ENCODE measurements at places on chromosomes 7 and 10.

GRCh38 chr7:105218939-105219770 is 169.6 kb downstream of the SRPK2 start:
- DNase-seq: no peak

GRCh38 chr7:91307467-91307866 is 43.2 kb downstream of the FZD1 start:
- DNase-seq: no peak

DNA sequence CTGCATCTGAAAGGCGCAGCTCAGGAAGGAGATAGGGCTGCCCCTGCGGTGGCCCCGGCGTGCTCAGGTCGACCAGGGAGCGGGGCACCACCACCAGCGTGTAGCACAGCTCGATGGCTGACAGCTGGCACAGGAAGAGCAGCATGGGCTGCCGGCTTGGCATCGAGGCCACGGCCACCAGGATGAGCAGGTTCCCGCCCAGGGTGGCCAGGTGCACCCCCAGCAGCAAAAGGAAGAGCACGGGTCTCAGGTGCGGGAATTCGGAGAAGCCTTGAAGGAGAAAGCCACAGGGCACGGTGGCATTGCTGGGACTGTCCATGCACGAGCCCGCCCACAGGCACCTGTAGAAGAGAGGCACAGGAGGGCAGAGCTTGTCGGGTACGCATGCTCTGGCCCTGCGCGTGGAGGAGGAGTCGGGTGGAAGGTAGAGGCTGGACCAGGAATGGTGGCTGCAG is 33.9 kb downstream of the TAS2R41 start:
- DNase-seq: no peak

- DNase-seq: no peak
Measured at GRCh38 chr10:71512312-71512711, 115.6 kb downstream of the CDH23 start.

GRCh38 chr7:116552602-116553001 is 27.8 kb downstream of the CAV1 start:
- DNase-seq: no peak

GRCh38 chr7:116261904-116262303 is 51.6 kb downstream of the TES start:
- DNase-seq: no peak

GRCh38 chr10:66931949-66932343 is 6.1 kb downstream of the LRRTM3 start:
- no peak for DNase-seq

GRCh38 chr7:144063710-144064109 is 5.9 kb upstream of the OR2A25 start:
- DNase-seq: no peak

DNA sequence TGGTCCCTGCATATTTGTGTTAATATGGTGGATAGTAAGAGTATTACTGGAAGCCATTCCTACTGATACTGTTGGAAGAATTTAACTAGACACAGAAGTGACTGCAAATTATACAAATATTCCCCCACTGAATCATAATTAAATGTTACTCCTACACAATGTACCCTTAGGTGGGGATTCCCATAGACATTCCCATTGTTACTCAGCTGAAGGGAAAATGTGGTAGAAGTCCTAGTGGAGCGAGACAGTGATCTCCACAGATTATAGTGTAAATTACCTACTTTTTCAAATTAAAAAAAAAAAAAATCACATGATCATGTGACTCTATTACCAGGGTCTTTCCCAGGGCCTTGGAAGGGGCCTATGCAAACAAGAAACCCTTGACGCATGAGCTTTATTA is 611.8 kb downstream of the LRMDA start:
- DNase-seq: no peak

- DNase-seq: no peak
Measured at GRCh38 chr10:35574924-35575352, 30.2 kb upstream of the GJD4 start.

DNA sequence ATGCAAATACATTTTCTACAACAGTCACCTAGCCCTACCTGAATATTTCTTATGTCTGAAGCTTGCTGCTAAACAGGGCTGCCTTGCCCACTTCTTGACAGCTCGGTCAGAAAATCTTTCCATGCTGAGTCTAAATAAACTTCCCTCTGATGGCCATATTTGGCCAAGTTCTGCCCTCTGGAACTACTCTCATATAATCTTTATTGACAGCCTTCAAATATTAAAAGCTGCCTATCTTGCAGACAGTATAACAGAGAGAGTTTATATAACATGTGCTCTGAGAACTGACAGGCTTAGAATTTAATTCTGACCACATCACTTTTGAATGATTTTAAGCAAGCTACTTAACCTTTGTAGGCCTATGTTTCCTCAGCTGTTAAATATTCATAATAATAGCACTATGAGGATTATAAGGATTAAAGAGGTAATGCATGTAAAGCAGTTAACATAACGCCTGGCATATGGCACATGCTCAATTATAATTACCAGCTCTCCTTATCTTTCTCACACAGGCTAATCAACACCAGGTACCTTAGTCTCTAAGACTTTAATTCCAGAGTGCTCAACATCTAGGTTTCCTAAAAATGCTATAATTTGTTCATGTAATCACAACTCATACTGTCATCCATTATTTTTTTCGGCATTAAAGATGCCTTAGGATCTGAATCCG is 334.1 kb downstream of the HPSE2 start:
- no peak for DNase-seq

- no peak for DNase-seq
Measured at GRCh38 chr7:42263971-42264370, 27.0 kb upstream of the GLI3 start.

DNA sequence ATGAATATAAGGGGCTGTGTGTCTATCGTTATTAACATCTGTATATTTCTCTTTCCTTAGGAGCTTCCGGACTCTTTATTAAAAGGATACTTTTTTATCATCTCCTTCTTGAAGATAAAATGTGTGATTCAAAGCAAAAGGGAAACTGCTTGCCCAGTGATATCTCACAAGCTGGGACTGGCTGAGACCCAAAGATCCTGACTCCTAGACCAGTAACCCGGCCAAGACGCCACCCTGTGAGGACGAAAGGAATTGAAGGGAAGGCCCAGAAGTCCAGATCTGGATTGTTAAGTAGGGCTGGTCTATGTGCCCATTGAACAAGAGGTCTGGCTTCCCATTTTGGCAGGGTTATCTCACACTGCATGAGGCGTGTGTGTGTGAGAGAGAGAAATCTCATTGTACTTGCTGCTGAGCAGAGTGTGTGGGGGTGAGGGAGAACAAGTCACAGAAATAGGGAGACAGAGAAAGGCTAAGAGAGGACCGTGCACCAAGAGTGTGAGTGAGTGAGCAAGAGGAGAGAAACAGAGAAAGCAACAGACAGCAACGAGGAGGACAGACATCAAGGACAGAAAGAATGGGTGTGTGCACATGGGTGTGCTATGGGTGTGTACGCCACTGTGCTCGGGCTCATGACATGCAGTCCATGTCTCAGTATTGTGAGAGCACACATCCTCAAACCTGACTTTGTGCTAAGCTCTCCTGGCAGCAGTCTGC is 75.4 kb downstream of the PLXNA4 start:
- no peak for DNase-seq

- no peak for DNase-seq
Measured at GRCh38 chr10:85149766-85150165, 821.4 kb downstream of the CCSER2 start.

DNA sequence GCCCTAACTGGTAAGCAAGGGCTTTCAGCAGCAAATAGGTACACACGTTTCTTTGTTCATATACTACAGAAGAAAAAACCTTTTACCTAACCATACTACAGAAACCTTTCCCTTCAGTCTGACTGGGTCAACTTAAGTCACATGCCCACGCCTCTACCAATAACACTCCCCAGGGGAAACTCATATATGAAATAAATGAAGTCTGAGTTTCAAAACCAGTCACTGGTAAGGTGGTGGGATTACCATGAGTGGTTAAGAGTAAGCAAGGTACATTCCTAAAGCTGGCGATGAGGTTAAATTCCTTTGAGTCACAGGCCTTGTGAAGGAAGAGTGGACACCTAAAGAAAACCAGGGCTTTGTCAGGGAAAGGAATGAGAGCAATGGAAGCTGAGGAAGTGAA is 21.4 kb upstream of the KIF20B start:
- no peak for DNase-seq

Measured in CD4-positive, alpha-beta T cell treated with Interleukin-17A for 1 hour (primary cell).